ENCODE measurements at places on chromosomes 13 and 19.

- no peak for DNase-seq
Measured at GRCh38 chr13:41939398-41939797, 21.5 kb downstream of the VWA8 start.

DNA sequence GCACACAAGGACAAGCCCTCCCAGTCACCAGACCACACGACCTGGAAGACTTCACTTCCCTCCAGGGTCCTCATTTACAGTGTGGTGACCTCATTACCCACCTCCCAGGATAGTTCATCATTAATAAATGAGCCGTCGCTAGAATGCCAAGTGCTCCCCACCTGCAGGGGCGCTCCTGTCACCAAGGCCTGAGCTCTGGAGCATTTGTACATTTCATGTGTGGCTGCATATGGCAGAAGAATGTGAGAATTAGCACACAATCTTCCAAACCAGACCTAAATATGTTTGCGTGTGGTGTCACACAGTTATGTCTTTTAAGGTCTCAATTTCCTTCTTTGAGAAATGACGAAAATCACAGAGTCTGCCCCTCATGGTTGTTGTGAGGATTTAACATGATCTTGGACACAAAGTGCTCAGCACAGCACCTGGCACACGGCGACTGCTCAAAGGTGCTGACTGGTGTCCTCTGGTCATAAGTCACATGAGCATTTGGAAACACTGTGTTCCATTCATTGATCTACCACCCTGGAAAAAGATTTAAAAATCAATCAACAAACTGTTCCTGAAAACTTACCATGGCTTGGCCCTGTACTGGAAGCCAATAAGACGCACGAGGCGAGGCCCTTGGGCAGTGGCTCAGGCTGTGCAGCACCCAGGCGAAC, 150.6 kb upstream of the SPACA7 start:
- DNase-seq: no peak

GRCh38 chr13:49418206-49418605, 25.7 kb downstream of the CAB39L start:
- no peak for DNase-seq

GRCh38 chr19:14758816-14759215, 19.5 kb downstream of the ADGRE2 start:
- DNase-seq: no peak

DNA sequence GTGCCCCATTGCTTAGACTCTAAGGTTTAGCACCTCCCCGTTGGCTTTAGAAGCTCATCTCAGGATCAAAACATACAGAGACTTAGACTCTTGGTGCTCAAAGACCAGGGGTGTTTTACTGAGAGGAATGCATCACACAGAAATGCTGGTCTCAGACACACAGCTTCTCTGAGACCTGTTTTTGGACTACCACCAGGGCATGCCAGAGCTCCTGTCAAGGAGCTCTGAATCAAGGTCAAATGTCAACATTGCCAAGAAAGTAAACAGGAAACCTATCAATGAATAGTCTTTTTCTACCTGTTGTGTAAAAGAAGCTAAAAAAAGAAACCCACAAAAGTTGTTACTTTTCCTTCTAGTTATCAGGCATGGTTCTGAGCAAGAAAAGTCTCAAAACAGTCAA, 149.2 kb downstream of the COL4A1 start:
- DNase-seq: no peak

GRCh38 chr13:50094615-50095293, 79.5 kb downstream of the KCNRG start:
- DNase-seq: no peak

- DNase-seq: no peak
Measured at GRCh38 chr19:18122860-18123795, 25.6 kb downstream of the MAST3 start.

GRCh38 chr19:7488736-7489353, at the start of gene PEX11G:
Gene PEX11G, minus strand, starts transcription at chr19:7489035. Its CDS starts 25 bp downstream, at chr19:7489010.
- peak; percentile 95 for DNase-seq

GRCh38 chr13:42883771-42884467, 102.5 kb downstream of the FAM216B start:
- DNase-seq: peak; percentile 73

DNA sequence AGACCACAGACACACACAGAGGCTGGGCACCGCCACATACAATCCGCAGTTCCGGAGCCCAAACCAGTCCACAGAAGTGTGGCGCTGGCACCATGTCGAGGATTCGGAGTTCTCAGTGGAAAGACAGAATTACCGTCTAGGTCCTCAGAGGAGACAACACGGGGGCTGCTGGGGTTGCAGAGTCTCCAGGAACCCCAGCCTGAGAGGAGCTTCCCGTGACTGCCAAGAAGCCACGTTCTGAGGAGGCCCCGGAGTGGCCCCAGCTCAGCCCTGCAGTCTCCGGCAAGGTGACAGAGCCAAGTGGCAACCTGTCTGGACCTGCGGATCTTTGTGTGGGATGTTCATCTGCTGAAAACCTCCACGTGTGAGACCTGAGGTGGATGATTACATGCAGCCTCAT, 7.3 kb upstream of the ADPRHL1 start:
- DNase-seq: no peak

- DNase-seq: no peak
Measured at GRCh38 chr13:94218537-94218936, 260.9 kb downstream of the DCT start.

DNA sequence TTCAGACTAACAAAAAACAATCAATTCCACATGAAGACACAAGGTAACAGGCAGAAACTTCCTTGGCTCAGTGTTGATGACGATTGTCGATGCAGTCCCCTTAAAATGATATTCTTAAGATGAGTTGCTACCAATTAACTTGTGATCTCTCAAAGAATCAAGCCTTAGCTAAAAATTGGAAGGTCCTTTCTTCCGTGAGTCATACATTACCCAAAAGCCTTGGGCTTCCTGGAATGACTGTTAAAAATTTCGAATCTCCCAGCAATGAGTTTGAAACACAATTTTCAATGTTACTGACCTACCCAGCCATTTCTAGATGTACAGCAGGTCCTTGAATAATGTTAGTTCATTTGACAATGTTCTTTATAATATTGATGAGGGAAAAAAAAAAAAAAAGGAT, 28.0 kb upstream of the RB1 start:
- DNase-seq: no peak

GRCh38 chr13:73025217-73026012, 33.4 kb upstream of the KLF5 start:
- no peak for DNase-seq

DNA sequence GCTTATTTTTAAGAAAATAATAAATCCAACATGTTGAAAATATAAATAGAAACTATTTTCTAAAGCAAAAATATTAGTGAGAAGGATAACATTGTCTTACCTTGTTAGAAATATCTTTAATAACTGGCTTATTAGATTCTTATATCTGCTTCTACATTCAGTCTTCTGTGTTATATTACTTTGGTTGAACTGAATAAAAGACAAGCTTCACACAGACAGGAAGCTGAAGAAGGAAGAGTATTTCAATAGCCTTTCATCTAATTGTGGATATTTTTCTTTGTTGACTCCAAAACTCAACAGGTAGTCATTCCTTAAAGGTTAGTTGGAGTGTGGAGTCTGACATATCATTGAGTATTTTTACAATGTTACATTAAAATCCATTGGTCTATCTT, 10.9 kb downstream of the SETDB2 start:
- no peak for DNase-seq

DNA sequence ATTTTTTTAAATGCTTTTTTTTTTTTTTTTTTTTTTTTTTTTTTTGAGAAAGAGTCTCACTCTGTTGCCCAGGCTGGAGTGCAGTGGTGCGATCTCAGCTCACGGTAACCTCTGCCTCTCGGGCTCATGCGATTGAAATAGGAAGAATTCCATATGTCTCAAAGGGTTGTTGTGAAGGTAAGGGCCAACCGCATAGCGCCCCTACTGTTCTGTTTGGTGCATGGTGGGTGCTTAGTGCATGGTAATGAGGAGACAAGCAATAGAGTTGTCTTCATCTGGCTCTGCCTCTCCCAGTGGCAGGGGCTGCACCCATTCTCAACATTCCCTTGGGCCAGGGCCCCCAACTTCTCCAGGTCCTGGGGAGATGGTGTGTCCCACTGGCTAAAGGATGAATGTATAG, 68.7 kb downstream of the RASL11A start:
- DNase-seq: no peak

DNA sequence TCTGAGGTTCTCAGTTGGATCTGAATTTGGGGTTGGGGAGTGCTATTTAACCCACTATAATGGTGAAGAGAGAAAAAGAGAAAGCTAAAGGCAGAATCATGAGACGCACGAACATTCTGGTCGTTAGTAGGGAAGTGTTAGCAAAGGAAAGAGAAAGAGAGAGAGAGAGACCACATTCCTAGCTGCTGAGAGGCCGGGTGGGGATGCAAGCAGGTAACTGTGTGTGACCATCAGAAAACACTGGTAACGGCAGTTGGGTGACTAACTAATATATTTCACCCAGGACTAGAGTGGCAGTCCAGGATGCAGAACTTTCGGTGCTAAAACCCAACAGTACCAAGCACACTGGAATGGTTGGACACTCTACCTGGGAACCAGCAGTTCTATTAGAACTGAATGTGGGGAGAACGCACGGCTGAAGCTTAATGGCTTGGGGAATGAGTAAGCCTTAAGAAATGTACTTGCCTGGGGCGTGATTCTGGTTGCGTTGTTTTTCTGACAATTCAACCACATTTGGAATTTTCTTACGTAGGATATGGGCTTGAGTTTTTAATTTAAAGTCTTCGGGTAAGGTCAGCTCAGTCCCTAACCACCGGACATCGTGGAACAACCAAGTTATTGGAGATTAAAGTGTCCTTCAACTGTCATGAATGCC, 130.2 kb downstream of the DNAJC15 start:
- no peak for DNase-seq
